Fibroblast of skin of right quadriceps (primary cell): ENCODE measurements at places on chromosomes 2 and 18.

GRCh38 chr18:77191071-77191751, 58.4 kb upstream of the GALR1 start:
- peak; percentile 72 for DNase-seq

GRCh38 chr2:126652323-126652891, 3.6 kb upstream of the GYPC start:
- DNase-seq = no peak

DNA sequence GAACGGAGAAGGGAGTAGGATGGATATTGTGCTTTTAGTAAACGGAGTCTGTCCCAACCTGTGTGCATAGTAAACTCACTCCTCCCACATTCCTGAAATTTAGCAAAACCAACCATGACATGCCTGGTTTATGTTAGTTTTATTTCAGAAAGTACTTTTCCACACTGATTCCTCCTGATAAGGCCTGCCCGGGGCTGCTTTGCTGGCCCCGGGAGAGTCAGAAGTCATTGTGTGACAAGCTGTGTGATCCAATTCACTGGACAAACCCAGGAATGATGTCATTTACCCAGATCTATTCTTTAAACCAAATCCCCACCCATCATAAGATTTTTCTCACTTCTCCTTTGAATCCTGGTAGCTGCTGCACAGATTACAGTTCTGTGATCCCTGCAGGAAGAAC, 109.0 kb downstream of the SETBP1 start:
- DNase-seq = peak; percentile 26

- no peak for DNase-seq
Measured at GRCh38 chr2:84781942-84782716, 98.8 kb downstream of the TRABD2A start.

DNA sequence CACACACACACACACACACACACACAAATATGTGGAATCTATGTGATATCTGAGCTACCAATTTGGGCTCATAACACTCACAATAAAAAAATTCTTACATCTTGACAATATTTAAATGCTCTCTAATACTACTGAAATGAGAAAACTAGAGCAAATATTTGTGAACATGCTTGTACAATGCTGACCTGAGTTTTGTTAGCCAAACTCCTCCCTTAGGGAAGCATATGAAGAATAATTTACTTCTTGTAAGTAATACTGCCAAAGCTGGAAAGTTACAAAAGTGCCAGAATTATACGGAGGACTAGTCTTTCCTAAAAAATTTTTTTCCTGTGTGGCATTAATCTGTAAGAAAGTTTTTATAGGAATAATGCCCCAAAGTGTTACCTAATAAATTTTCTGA, 18.5 kb downstream of the MBD2 start:
- peak; percentile 15 for DNase-seq

DNA sequence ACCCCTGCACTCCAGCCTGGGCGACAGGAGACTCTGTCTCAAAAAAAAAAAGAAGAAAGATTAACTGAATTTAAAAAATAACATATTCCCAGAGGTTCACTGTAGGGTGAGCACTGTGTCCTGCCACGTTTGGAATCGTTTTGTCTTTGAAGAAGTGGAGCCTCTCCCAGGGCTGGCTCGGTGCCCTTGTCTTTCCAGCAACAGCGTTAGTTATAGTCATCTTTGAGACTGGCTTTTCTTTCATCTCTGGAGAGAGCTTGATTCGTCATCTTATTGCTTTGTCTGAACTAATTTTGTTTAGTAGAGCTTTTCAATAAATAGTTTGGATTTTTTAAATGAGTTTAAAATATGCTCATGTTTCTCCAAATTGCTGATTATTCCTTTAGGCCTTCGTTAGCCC, 50.5 kb downstream of the IMPA2 start:
- DNase-seq = peak; percentile 80

DNA sequence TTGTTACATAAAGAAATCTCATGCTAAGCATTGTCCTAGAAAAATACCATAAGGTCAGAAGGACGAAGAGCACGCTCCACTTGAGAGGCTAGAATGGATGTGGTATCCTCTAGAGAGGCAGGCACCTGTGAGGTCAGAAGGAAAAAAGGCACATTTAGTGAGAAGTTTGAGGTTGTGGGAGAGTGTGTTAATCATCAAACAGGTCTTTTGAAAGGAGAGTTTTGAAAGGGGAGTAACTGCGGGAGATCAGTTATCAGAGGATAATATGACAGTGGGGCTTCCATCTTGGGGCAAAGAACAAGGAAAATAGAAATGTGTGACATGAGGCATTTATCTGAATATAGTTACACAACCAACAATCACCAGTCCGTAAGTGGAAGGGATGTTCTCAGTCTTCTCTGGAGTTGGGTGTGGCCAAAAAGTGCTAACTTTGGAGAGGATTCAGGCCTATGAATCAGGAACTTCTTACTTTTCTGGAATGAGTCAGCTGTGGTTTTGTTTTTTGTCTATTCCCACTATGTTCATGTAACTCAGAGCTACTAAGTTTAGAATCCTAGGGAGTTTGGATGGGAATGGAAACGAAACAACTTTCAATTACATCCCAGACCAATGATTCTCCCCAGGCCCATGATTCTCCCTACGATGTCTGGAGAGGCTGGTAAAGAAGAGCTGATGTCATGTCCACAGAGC, 451.4 kb upstream of the ST6GAL2 start:
- peak; percentile 93 for DNase-seq

- no peak for DNase-seq
Measured at GRCh38 chr2:58319481-58319880, 78.4 kb upstream of the FANCL start.

- DNase-seq = no peak
Measured at GRCh38 chr18:50803592-50803991, 16.2 kb downstream of the MRO start.

- peak; percentile 72 for DNase-seq
Measured at GRCh38 chr2:46690825-46691224, 211.5 kb downstream of the TMEM247 start.

DNA sequence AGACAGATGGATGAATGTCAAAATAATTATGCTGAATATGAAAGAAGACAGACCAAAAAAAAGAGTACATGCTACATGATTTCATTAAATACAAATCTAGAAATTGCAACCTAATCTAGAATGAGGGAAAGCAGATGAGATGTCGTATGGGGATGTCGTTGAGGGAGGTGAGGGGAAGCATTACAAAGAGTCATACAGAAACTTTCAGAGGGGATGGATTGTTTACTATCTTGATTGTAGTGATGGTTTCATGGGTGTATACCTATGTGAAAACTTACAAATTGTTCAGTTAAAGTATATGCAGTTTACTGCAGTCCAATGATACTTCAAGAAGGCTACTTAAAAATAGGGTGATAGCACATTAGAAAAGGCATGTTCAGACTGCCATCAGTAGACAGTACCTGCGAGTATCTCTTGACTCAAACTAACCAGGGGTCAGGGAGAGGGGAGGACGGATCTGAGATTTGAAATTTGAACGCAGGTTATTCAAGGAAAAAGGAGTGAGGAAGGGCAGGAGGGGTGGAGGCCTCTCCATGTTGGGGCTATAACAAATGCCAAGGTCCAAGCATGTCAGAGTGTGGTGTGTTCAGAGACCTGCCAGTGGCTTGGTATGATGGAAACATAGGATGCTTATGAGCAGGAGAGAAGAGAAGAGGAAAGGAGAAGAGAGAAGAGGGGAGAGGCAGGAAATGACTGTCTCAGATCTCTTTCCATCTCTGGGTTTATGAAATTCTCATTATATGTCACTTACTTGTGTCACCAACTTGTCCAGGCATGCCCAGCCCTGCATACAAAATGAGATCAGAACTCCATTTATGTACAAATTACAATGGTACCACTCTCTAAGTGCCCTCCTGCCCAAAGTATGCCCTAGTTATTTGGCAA, 257.3 kb upstream of the CXCR4 start:
- DNase-seq = no peak
